Chondrocyte (in vitro differentiated cells): ENCODE measurements at places on chromosomes 12 and 14.

DNA sequence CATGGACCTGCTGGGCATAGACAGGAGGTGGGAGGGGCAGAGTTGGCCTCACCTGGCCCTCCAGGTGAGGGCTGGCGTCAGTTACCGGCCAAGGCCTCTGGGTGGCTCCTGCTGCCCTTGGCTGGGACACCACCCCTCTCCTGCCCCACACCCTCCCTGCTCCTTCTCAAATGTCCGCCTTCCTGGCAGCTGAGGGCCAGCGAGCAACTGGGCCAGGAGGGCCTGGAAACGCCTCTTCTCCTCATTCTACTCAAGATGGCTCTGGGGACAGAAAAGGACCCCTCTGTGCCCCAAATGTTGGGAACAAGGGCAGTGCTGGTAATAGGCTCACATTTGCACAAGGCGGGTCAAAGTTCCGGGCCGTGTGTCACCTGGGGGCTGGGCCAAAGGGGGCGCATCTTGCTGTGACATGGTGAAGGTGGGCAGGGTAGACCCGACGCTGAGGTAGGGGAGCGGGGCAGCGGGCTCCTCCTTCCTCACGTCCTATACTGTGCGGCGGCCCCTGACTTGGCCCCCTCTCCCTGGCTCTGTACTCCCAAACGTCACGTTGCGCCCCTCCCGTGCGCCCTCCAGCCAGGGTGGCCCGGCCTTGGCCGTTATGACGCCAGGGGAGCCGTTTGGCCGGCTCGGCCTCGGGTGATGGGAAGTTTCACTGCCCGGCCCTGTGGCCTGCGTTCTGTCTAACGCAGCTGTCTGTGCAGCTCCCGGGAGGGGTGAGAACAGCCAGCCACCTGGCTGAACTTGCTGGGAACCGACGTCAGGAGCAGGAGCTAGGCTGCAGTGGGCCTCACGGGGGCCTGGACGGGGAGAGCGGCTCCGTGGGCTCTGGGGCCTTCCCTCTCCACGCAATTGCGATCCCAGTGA, 18.0 kb upstream of the DLK1 start:
- DNase-seq = no peak

GRCh38 chr12:111408686-111409402, 3.1 kb downstream of the SH2B3 start:
- no peak for DNase-seq

DNA sequence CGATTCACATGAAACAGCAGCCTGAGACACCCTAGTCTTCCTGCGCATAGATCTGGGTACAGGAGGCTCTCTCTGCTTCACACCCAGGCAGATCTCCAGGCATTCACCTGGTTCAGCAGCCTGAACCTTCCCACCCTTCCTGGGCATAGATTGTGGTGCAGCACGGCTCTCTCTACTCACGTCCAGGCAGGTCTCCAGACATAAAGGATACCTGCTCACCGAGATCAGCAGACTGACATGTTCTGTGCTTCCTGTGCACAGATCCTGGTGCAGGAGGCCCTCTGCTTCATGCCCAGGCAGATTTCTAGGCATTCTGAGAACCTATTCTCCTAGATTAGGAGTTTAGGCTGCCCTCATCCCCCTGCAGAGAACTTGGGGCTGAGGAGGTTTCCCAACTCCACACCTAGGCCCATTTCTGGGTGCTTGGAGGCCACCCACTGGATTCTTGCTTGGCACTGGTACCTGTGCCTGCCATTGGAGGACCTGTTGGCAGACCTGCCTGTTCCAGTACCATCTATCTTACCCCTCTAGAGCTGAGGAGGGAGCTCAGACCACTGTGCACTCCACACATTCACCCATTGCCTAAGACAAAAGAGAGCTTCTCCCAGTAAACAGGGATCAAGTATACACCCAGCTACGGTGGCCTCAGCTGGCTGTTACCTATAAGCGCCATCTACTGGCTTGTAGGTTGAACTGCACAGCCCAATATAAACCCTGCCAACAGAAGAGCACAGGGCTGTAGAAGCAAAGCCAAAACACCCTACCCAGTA, 28.0 kb upstream of the GARIN6 start:
- DNase-seq = no peak

DNA sequence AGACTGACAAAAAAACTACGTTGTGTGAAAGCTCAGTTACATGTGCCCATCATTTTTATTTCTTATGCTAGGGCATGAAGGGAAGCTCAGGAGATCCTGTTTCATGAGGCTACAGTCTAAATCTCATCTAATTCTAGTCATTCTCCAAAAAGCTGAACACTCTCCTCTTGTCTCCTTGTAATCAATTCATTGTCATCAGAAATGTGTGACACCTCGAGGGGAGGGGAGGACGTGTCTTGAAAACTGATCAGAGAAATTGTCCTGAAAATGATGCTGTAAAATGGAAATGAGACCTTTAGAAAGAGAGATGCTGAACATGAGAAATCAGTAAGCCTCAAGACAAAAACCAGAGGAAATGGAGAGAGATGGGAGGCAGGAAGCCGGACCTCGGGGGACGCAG, 103.4 kb downstream of the DAD1 start:
- no peak for DNase-seq

DNA sequence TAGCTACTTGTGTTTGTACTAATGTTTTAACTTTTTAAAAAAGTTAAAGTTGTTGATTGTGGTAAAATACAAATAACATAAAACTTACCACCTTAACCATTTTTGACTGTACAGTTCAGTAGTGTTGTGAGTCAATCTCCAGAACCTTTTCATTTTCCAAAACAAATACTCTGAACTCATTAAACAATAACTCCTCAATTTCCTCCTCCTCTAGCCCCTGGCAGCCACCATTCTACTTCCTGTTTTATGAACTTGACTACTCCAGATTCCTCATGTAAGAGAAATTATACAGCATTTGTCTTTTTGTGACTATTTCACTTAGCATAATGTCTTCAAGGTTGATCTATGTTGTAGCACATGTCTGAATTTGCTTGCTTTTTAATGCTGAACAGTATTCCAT, 299.1 kb upstream of the AMIGO2 start:
- no peak for DNase-seq

DNA sequence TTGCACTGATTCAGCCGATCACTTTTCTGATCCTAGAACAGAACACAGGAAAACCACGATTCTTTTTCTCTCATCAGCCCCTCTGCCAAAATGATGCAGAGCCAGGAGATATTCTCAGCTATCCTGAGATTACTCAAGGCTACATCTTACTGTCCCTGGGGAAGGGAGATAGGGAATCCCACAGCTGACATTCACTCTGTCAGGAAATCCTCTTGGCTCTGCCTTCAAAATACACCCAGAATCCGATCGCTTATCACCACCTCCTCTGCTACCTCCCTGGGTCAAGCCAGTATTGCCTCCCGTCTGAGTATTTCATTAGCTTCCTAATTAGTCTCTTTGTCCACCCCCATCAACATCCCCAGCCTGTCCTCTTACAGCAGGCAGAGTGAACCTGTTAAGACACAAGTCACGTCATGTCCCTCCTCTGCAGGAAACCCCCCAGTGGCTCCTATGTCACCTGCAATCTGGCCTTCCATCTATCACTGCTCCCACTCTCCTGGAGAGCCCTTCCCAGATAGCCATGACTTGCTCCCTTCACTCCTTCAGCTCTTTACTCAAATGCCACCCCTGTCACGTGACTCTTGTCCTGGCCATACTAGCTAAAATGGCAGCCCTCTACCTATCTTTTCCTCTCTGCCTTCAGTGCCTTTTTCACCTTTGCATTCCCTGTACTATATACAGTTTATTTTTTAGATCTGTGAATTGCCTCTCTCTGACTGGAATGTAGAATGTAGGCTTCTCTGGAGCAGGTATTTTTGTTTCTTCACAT, 70.3 kb downstream of the GALNT4 start:
- DNase-seq = no peak

GRCh38 chr14:21077672-21078071, 7.6 kb downstream of the ARHGEF40 start:
- no peak for DNase-seq

- DNase-seq = no peak
Measured at GRCh38 chr12:80565271-80565670, 121.2 kb downstream of the PTPRQ start.

GRCh38 chr14:86772075-86772474, 1220.9 kb downstream of the GALC start:
- DNase-seq = no peak

- no peak for DNase-seq
Measured at GRCh38 chr12:62711631-62712241, 223.2 kb downstream of the PPM1H start.

DNA sequence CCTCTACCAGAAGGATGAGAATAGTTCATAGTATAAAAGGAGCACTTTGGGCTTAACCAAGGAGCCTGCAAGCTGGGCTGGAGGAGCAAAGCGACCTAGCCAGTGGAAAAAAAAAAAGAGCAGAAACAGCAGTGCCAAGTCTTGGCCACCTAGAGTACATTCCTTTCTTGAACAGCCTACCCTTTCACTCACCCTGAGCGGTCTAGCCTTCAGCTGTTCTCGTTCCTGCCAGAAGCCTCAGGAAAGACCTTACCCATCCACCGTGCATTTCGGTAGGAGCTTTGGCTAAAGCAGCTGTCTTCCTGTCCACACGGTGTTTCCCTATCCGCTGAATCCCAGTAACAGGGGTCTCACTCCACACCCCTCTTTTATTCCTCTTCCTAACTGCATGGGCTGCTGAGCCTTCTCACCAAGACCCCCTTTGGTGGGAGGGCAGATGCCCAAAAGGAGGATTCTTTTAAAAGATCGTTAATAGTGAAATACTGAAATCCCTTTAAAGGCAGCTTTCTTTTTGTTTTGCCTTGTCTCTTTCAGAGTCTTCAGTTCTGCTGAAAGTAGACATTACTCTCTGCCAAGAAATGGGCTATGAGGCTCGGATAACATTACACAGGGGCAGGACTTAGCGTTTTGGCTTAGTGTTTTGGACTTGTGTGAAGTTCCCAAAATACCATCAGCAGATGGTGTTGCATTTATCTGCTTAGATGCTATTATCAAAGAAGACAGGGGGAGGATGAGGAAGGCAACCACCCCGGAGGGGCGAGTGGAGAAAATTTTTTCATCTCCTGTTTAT, 88.5 kb upstream of the METAP2 start:
- no peak for DNase-seq

- DNase-seq = no peak
Measured at GRCh38 chr14:35689000-35689460, 120.1 kb downstream of the RALGAPA1 start.

DNA sequence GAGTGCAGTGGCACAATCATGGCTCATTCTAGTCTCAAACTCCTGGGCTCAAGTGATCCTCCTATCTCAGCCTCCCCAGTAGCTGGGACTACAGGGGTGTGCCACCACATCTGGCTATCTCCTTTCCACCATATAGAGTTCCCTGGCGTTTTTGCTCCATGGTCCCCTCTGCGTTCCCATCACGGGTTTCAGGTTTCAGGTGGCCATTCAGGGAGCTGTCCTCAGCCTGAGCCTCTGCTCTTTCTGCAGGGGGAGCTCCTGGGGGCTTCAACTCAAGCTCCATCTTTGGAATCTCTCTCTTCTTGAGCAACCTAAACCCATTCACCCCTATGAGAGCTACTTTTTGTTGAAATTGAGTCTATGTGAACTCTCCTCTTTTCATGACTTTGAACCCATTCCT, 11.6 kb downstream of the SMIM41 start:
- no peak for DNase-seq

DNA sequence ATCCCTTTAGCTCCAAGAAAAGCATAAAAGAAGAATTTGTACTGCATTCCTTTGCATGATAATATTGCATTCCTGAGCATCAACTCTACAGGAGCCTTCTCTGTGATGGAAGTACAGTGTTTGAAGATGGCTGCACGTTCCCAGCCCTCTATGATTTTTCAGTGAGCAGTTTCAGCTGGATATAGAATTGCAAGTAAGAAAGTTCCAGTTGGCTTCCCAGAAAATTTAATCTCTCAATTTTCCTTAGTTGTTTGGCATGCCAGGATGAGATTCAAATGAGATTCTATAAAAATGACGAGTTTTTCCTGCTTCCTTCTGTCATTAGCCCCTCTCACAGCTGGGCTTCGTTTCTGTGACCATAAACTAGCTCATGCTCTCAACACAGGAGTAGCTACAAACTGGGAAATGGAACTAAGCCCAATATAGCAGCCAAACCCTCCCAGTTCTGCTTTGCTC, 109.9 kb downstream of the TTC8 start:
- no peak for DNase-seq
